ENCODE measurements at places on chromosomes 3 and 15. TPM values are rescaled to one million over a fixed set of nuclear protein-coding genes. Genes with fewer than 3 reads are reported as not detected.

- DNase-seq, result no peak
These were observed 248.7 kb downstream of the ZIC4 start for GRCh38 chr3:147157631-147158030.

DNA sequence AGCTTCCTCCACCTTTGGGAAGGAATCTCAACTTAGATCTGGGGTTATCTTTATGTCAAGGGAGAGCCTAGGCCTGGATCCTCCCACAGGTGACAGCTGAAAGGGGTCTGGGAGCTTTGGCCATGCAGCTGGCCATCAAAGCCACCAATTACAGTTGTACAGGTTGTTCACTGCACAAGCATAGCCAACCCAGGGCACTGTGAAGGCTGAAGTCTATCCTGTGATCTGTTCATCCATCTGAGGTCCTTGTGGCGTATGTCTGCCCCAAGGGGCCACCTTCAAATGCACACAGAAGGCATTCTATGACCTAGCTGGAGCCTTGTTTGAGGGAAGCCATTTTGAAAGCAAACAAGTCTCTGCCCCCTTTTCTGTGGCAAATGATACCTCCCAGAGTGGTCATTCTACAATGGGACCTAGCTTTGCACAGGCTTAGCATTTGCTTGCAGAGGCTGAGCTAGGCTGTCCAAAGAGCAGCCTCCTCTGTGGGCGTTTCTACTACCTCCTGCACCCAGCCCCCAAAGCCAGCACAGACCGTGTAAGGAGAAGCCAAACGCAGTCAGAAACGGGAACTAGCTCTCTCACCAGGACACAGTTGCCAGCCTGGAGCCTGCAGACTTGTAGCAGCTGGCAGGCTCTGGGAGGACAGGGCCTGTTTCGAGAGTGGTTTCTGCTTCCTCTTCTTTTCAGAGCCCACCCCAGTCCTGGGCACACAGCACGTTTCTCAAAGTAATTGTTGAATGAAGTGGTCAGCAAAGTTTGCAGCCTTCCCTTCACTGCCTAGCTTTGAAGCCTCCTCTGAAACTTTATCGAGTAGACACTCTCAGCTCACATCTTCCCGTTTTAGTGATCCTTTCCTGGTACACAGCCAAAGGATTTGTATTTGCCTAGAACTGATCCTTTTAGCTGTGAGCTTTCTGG, 157.3 kb upstream of the SMAD3 start:
- no peak for DNase-seq

DNA sequence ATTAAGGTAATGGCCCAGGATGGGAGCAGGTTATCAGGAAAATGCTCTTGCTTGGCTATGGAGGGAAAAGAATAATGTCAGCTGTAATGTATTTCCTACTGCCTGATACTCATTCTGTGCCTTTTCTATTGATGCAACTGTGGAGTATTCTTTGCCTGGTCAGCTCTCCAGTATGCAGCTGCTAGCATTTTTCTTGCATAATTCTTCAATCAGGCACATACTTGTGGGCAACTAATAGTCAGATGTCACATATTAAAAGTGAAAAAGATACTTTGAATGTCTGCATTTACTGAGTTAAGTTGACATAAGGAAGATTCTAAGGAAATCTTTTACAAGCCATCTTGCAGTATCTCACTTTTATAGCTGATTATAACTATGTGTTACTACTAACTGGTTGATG, 29.5 kb downstream of the CD80 start:
- peak; percentile 10 for DNase-seq

CYP19A1 gene
- not detected for total RNA-seq

GRCh38 chr15:77632534-77633133, at the start of gene LINGO1:
LINGO1 (minus strand) TSS chr15:77632912; CDS start chr15:77632315, 597 bp downstream.
- no peak for DNase-seq

DNA sequence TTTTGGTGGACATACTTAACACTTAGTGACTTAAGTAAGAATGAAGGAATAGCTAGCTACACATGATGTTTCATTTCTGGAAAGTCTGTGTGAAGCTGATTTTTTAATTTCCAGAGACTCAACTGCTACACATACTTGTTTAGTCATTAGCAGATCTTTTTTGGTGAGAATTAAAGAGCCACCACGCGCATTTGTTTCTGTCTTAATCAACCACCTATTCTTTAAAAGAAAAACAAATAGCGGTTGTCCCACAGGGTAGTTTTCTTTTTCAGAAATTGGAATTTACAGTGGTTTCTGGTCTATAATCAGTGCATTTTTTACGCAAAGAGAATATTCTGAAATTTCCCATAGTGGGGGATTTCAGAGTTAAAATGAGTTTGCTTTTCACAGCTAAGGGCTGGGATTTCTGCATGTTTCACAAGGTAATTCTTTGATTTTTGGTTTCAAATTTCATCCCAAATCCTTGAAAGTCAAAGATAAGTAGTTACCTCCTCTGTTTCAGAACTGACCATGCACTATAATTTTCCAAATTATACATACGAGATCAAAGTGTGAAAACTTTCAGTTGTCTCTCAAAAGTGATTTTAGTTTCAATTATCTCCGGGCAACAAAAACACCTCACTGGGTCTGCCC, 631.0 kb upstream of the GRM7 start:
- DNase-seq, result no peak

CHDH gene
- 9.2 TPM for total RNA-seq

DNA sequence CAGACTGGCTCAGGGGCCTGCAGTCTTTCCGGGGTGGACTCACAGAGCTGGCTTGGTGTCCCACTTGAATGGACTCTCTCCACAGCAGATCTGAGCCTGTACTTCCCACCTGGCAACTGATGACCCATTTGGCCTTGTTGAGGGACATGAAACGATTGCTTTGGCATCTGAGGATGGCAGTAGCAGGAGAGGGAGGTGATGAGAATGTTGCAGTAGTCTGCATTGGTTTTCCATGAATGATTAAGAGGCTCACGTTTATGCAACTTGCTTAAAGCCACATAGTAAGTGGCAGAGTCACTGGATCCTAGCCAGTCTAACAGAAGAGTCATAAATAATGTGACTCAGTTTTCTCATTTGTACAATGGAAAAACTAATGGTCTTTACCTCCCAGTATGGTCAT, 21.9 kb downstream of the IL20RB start:
- DNase-seq, result peak; percentile 29

- no peak for DNase-seq
These were observed 130.8 kb downstream of the CHCHD6 start for GRCh38 chr3:126834596-126835471.

MYNN gene
- total RNA-seq, result 17.6 TPM

DNA sequence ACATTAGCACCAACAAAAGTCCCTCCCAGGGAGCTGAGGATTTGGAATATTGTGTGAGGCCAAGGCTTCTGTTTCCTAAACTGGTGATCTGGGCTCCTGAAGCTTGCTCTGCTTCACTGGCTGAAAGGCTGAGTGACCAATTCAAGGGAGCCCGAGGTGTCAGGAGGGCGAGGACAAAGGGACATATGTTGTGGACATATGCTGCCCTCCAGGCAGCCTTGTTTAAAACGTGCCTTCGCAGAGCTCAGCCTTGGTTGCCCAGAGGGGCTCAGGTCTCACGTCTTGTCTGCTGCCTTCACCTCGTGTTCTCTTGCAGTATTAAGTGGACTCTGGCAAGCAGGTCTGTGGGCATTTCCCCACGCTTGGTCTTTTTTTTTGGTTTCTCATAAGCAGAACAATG, 7.0 kb downstream of the SLCO3A1 start:
- no peak for DNase-seq

DNA sequence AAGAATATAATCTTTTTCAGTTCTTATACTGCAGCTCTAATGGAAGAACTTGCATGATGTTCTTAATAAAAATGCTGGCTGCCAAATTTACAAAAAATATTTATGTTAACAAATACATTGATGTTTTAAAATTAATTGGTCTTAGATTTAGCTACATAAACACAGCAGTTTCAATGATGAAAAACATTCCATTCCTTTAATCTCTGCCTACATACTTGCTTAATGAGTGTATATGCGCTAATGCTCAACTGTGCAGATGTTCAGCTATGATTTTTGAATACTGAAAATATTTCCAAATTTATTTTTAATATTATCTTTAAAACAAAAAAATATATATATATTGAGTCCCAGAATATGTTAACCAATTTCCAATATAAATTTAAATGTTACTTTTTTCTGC, 867.4 kb downstream of the ROBO1 start:
- no peak for DNase-seq

GRCh38 chr15:90286678-90287077, 21.2 kb downstream of the NGRN start:
- no peak for DNase-seq

DNA sequence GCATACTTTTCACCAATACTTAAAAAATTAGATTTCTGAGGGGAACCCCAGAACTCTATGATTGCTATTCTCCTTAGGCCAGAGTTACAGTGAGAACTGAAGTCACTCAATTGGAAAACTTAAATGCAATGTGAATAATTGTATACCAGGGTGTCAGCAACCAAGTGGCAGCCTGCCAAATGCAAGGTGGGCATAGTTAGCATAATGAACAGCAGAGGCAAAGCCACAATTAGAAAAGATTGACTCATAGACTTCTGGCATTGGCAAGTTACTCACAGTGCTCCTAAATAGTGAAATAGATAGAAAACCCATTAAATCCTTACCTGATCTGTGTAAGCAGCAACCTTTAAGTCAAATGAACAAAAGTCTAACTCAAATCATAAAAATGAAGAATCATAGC, 94.9 kb downstream of the BCHE start:
- DNase-seq, result peak; percentile 77

ARNT2 gene
- 9.1 TPM for total RNA-seq

All from epithelial cell of proximal tubule (primary cell).